CD4-positive, alpha-beta T cell treated with Interleukin-15 for 4 hours (primary cell): ENCODE measurements at places on chromosomes 12 and 14.

GRCh38 chr14:73365727-73366126 lies 92.6 kb downstream of the NUMB start:
- DNase-seq = no peak

GRCh38 chr12:12872139-12872933 lies 19.0 kb upstream of the GPRC5A start:
- DNase-seq = no peak

- no peak for DNase-seq
Measured at GRCh38 chr12:105214148-105214547, 21.8 kb downstream of the APPL2 start.

DNA sequence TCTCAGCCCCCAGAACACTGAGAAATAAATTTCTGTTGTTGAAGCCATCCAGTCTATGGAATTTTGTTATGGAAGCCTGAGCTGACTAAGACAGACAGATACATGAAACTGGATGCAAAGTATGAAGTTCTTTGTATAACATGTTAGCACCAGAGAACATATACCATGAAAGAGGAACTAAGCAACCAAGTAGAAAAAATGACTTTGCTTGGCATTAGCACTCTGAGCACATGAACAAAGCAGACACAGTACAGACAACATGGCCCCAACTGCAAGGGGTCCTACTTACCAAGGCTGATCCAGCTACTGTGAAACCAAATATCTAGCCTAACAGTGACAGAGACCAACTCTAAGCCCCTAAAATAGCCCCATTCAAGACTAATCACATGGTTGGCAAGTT lies 13.8 kb downstream of the EXOC5 start:
- DNase-seq = no peak

DNA sequence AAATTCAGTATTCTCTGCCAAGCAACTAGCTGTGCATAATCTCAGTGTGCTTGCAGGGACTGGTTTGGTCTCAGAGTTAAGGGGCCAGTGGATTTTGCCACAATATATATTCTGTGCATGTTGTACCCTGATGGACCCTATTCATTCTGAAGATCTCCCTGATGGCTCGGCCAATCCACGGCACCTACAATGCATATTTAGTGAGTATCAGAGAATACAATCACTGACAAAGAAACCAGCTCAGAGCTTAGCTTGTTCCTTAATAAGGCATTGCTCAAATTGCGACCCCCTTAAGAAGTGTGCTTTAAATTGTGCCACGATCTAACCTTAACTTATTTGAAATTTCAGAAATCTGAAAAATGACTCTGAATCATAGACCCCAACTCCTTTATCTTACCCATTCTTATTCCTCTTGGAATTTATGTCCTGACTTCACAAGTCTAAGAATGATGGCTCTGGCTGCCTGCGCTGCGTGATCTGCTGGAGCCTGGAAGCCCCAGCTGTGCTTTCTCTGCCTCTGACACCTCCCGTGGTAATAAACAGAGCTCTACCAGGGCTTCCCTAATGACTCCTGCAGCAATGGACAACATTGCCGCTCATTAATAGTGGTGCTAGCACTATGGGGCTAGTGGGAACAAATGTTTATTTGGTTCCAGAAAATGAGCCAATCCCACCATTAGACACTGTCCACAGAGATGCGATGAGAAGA lies 9.0 kb upstream of the DCAF4 start:
- DNase-seq = no peak

GRCh38 chr14:31950764-31951637 lies 126.1 kb upstream of the ARHGAP5 start:
- DNase-seq = no peak

DNA sequence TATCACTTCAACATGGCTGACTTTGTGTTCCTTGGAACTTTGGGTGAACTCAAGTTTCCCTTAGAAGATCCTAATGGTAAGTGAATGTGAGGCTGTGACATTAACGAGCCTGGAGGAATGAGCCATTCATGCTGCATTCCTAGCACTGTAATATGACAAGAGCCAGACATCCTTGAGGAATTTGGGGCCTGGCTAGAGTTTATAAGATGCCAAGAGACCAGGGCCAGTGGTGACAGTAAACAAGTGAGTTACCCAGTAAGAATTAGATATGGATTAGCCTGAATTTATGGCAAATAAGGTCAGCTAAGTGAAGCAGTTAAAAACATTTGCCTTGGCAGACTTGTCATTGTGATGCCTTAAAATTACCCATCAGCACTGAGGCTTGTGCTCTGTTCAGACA lies 232.4 kb downstream of the AKAP6 start:
- no peak for DNase-seq

DNA sequence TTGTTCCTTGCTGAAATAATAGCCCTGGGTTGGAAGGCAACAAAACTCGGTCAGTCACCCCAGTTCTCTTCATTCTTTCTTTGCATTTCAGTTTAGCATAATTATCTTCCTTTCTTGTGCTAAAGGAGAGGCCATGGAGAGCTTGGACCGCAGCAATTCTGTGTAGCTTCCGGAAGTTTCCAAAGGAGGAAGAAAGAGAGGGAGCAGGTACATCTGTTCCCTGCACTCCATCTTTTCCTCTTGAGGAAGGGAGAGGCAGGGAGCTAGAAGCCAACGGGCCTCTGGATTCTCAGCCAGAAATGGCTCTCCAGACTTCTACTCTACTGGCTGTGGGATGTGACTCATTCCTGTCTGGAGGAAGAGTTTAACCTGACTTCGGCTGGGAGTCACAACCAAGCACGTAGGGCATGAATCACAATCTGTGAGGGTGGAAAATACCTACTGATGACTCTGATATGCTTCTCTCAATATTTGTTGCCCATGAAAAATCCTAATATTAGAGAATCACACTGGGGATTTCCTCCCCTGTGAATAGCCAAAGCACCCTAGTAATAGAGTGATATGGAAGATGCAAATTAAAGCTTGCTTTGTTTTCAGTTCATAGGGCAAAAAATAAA lies 17.0 kb downstream of the ANO6 start:
- DNase-seq = peak; percentile 24

GRCh38 chr12:15356951-15357364 lies 34.6 kb downstream of the PTPRO start:
- no peak for DNase-seq

DNA sequence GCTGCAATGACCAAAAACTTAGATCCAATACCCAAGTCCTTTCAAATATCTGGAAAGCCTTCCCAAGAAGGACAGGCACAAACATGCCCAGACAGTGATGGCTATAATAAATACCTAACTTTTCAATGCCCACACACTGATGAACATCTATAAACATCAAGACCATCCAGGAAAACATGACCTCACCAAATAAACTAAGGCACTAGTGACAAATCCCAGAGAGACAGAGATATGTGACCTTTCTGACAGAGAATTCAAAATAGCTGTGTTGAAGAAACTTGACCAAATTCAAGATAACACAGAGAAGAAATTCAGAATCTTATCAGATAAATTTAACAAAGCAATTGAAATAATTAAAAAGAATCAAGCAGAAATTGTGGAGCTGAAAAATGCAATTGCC lies 38.7 kb upstream of the INSM2 start:
- no peak for DNase-seq

DNA sequence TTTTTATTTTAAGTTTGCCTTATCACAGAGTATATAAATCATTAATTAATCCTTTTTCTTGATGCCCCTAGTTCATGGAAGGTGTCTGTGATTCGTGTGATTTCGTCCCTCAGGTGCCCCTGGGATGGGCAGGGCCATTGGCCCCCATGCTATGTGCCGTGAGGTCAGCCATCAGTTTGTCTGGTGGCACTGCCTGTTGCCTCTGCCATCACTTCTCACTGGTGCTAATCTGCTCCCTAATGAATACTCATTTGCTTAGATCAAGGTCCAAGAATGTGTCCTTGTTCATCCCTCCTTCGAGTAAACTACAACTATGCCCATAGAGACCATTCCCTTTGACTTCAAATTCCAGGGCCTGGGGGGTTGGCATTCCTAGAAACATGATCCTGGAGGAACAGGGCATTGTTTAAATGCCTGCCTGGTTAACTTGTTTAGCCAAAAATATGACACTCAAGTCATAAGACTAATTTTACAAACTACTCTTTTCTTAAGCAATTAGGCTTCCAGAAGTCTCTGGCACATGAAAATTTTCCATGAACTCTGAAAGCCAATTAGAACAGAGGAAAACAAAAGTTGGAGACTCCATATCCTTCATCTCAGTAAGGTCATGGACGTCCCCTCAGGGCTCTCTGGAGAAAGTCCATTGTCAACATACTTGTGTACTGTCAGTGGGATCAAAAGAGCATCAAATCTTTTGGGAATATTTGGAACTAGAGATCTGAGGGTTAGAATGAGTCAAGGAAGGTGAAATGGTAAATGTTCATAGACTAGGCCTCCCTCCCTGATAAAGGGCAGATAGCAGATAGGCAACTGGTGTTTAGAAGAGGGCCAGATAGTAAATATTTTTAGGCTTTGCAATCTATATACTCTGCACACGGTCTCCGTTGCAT lies 90.9 kb upstream of the PLXNC1 start:
- no peak for DNase-seq

- no peak for DNase-seq
Measured at GRCh38 chr12:130157998-130158753, 4.1 kb upstream of the FZD10 start.

DNA sequence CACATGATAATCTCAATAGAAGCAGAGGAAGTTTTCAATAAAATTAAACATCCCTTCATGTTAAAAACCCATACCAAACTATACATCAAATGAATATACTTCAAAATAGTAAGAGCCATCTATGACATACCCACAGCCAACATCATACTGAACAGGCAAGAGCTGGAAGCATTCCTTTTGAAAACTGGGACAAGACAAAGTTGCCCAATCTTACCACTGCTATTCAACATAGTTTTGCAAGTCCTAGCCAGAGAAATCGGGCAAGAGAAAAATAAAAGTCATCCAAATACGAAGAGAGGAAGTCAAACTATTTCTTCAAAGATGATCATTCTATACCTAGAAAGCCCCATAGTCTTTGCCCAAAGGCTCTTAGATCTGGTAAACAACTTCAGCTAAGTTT lies 454.7 kb upstream of the PRICKLE1 start:
- no peak for DNase-seq

- no peak for DNase-seq
Measured at GRCh38 chr12:58502226-58502625, 418.1 kb downstream of the LRIG3 start.

DNA sequence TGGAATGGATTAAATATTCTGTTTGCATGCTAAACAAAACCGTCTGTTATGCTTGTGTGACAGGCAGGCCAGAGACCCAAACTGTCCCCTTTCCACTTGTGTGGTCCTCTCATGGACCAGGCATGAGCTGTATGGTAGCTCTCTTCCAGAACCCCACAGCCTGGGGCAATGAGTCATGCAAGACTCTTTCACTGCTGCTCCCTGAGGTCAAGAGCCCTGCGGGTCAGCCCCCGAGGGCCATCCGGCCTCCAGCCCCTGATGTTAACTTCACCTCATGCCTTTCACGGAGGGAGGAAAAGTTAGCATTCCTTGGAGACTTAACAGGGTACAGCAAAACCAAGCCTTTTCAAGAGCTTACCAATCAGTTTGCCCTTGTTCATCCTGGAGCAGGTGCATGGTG lies 239.1 kb upstream of the DIO3 start:
- DNase-seq = no peak
